ENCODE measurements at places on chromosomes 1 and 21.

DNA sequence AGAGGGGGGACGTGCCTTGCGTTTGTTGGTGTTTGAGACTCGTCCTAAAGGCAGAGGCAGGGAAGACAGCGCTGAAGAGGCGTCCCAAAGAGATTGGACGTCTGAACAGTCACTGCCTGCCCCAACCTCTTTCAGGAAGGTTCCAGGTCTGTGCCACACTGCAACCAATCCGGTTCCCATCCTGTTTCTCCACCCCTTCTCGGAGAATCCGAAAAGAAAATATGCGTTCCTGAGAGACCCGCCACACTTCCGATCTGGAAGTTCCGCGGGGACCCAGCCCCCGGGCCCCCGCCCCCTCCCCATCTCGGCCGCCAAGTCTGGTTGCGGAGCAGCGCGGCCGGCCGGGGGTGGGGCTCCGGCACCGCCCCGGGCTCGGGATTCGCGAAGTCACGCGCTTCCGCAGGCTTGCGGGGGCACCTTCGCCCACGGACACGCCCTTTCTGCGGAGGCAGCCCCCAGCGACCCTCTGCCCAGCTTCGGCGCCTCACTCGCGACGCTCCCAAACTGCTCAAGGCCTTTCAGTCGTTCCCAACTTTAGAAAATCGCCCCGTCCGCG lies 124.5 kb upstream of the DPYD start:
- DNase-seq: no peak

DNA sequence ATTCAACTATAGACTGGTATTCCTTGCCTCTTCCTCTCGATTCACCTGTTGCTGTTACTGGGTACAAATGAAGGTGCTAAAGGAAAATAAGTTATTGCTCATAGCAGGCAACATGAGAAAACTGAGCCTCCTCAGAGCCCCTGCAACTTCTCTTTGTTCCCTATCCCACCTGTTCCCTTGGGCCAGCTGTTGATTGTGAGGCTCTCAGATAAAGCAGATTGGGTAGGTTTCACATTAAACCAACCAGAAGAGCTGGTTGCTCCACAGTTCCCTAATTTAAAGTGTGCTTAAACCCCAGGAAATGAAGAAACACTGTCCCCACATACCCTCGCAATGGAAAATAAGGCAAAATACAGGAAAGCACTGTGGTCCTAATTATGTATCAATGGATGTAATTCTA lies 4.8 kb downstream of the DEDD start:
- DNase-seq: no peak

DNA sequence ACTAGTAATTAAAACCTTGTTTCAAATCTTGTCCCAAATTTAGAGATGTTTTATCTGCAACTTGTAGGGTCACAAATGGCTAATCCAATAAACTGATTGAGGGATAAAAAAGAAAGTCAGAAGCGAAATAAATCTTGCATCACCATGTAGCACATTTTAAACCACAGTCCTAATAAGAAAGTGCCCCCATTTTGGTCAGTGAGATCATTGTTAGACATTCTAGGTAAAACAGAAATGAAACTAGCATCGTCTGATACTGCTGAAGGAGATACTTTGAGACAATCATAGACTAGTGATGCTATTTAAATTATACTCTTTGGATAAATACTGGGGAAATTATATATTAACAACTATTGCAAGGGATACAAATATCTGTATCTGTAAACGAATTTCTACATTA lies 247.9 kb downstream of the AMY1C start:
- DNase-seq: no peak

- DNase-seq: no peak
Measured at GRCh38 chr1:160975026-160975425, 20.4 kb upstream of the ITLN2 start.

GRCh38 chr1:36951761-36952160 lies 82.6 kb downstream of the GRIK3 start:
- no peak for DNase-seq

GRCh38 chr1:177429234-177429633 lies 258.5 kb downstream of the BRINP2 start:
- no peak for DNase-seq

DNA sequence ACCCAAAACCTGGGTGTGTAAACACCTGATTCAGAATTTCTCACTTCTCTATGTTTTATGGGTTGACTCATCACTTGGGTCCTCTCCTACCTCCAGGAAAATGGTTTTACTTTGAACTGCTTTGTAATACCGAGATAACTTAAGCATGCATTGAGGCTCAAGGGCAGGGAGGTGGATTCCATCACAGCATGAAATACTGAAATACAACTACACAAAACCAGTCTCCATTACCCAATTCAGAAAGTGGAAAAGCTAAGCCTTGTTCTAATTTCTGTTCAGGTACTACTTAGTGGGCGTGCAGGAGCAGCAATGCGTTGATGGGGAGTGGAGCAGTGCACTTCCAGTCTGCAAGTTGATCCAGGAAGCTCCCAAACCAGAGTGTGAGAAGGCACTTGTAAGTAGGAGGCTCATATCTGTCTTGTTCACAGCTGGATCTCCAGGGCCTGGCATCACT lies 6.1 kb upstream of the C4BPA start:
- DNase-seq: no peak

GRCh38 chr1:28111157-28111556 lies 22.7 kb upstream of the EYA3 start:
- no peak for DNase-seq

GRCh38 chr1:162578071-162578700 lies 16.7 kb downstream of the UAP1 start:
- no peak for DNase-seq

GRCh38 chr21:31221043-31221442 lies 123.0 kb downstream of the TIAM1 start:
- no peak for DNase-seq
